ENCODE measurements at places on chromosomes 6 and 20.

GRCh38 chr6:108728826-108729225, 119.4 kb upstream of the ARMC2 start:
- DNase-seq = no peak

GRCh38 chr20:3222635-3223600, 13.6 kb downstream of the ITPA start:
- DNase-seq = no peak

DNA sequence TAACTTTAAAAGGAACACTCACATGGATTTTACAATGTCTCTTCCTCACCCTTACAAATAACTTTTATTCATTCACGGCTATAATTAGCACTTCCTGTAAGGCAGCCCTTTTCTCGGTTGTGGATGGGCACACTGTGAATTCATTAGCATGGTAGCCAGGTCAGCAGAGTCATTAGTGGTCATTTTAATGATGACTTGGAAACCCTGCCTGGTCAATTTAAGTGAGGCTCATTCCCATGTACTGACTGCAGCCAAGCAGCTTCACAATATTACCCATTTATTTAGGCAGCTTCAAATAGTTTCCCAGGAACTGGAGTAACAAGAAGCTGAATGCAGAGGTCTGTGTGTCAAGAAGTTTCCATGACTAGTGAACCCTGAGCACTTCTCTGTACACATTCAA, 248.8 kb downstream of the KHDC1L start:
- DNase-seq = no peak

- DNase-seq = no peak
Measured at GRCh38 chr20:37229357-37229756, 32.3 kb downstream of the GHRH start.

DNA sequence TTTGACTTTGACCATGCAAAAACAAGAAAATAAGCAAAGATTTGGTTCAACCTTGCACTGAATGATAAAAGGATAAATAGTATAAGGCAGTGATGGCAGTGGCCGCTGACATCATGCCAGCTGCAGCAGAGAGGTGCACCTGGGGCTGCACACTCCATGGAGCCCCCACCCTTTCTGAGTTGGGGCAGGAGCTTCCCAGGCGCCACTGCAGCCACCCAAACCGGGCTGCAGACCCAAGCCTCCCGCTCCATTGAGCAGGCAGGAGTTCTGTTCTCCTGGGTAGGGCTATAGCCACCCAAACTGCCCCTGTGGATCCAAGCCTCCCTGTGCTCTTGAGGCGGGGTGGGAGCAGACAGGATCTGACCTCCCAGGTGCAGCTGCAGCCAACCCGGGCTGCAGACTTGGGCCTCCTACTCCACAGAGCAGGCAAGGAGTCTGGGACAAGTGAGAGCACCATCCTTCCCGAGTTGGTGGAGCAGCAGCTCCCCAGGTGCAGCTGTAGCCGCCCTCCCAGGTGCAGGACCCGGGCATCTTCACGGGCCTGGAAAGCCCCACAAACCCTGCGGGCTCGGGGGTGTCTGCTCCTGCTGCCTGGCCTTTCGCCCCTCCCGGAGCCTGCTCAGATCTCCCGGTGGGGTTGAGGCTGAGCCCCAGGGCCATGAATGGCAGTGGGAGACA, 537.9 kb downstream of the TENT5A start:
- DNase-seq = no peak

DNA sequence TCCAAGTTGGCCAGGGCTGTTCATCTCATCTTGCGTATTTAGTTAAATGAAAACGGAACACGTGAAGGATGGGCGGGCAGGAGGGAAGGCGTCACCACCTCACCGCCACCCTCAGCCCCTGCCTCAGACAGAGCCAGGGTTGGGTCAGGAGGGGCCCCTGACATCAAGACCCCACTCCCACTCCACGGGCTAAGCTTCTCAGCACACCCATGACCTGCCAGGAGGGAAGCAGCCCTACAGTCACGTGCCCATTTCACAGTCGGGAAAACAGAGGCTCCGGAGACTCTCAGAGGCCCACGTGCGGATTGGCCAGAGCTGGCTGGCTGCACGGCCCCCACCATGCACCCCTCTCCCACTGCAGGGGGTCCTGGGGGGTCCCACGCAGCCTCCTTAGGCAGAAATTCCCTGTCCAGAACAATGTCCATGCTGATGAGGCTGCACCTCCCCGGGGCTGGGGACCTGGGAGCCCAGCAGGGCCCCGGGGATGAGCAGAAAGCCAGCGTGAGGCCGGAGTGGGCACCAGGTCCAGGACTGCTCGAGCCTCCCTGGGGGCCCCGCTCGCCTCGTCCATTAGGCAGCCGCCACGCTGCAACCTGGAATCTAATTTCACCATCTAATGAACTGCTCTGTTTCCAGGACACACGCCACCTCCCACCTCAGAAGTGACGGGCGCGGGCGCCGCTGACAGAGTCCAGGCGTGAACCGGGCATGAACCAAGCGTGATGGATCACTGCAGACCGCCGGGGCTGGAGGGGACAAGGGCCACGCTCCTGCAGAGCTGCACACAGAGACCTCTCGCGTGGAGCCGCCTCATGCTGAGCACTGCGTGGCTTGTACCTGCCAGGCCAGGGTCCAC, 15.8 kb downstream of the KCNQ2 start:
- DNase-seq = no peak

DNA sequence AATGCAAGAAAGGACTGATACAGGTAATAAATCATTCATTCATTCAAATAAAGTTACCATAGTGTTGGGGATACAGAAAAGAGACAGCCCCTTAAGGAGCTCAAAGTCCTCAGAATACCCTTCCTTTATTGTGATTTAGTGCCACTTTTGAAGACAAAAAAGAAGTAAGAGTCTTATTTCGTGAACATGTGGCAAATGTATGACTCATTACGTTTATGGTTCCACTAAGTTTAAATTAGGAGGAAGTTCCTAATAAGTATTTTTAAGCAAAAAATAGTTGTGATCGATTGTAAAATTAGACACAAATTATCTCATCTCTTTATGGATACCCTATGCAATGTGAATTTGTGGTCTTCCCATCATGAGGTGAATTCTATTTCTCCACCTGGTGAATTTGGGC, 38.5 kb upstream of the GCLC start:
- no peak for DNase-seq

Measured in BJ (cell line).